ENCODE measurements at places on chromosomes 1 and 21.

DNA sequence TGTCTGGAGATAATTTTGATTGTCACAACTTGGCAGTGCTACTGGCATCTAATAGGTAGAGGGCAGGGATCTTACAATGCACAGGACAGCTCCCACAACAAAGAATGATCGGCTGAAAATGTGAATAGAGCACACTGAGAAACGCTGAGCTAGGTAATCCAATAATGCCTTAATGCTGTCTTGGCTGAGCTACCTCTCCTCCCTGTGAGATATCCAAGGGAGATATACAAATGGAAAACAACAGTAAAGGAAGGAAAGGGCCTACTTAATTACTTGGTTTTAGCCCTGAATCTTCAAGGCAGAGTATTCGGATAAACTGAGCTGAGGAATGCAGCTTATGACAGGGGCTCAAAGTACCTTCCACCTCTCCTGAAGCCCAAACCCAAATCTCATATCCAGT lies 2.9 kb downstream of the DNASE2B start:
- no peak for DNase-seq

- DNase-seq: no peak
Observed at GRCh38 chr1:8679395-8679800, 138.0 kb downstream of the RERE start.

GRCh38 chr21:14583629-14584255 lies 37.6 kb upstream of the SAMSN1 start:
- DNase-seq: no peak

DNA sequence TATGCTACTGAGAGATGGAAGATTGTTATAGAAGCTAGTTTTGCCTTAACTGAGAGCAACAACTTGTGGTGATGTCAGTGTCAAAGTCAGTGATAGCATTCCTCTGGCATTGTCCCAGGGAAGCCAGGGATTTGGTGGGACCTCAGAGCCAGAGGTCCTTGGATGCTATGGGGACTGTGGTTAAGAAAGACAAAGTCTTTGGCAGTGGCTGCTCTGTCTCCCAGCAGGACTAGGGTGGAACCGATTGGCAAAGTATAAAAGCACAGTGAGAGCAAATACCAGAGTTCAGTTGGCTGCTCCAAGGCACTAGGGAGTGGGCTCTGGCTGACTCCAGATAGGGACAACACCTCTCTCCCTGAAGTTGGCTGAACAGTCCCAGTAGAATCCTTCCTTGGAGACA lies 104.8 kb downstream of the GDAP2 start:
- DNase-seq: no peak

- peak; percentile 92 for DNase-seq
Observed at GRCh38 chr21:45427331-45428271, 22.6 kb downstream of the COL18A1 start.

GRCh38 chr1:173269490-173270230 lies 62.5 kb upstream of the TNFSF4 start:
- DNase-seq: peak; percentile 90

GRCh38 chr1:111660204-111661150 lies 40.9 kb downstream of the RAP1A start:
- DNase-seq: no peak

DNA sequence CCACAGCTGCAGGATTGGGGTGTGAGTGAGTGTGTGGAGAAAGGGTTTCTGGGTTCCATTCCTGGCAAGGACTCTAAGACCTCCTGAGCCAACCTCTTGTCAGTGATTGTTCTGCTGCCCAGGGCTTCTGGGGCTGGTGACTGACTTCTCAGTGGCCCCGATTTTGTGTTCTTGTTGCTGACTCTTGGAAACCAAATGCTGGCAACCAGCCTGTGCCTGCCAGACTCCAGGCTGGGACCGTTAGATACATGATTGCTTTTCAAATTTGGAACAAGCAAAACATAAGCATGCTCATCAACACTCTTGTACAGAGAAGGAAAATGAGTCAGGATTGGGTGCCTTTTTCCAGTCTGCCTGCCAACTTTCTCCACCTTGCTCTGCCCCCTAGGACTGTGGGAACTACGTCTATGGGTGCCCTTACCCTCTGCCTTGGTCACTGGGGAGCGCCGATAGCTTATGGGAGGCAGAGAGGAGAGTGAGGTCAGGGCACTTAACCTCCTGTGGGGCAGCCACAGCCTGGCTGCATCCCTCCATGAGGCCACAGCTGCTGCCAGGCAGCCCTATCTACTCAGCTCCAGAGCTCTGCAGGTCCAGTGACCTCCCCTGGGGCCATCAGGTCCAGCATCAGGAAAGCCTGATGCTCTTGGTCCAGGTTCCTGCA lies 39.3 kb upstream of the EPS8L3 start:
- DNase-seq: no peak

- DNase-seq: no peak
Observed at GRCh38 chr1:167357305-167357704, 136.6 kb downstream of the POU2F1 start.

DNA sequence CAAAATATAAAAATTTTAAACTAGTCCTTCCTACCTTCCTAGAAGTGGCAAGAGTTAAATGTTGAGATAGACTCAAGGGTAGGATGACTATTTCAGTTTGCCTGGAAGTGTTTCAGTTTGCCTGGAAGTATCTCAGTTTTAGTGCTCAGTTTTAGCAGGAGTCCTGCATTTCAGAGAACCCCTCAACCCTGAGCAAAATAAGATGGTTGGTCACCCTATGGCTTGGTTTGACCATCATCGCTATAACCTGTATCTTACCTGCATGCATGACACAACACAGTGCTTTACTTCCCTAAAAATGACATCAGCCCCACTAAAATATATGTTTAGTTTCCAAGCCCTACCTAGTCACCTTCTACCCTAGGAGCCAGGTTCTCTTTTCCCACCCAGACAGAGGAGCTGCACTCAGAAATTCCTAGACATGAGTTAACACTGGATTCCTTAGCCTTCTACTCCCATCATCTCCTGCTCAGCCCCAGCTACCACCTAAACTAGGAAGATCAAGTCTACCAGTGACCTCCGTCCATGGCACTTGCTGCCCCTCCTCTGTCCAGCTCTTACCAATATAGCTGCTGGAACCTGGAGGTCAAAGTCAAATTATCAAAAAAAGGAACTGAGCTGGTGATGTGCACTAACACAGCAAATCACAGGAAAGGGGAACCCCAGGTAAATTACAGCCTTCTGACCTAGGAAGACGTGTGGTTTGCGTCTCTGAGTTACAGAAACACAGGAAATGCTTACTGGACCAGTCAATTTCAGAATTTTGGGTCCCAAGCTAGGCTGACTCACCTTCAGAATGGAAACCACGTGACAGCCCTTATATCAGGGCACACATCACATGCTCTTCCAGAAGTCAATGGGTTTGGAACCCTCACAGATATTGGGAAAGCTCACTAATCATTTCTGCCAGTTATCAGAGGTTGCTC lies 2.2 kb upstream of the G0S2 start:
- no peak for DNase-seq

GRCh38 chr21:34078915-34079314 lies 5.5 kb downstream of the MRPS6 start:
- DNase-seq: no peak

GRCh38 chr1:181189691-181190363 lies 101.3 kb downstream of the IER5 start:
- DNase-seq: peak; percentile 36

DNA sequence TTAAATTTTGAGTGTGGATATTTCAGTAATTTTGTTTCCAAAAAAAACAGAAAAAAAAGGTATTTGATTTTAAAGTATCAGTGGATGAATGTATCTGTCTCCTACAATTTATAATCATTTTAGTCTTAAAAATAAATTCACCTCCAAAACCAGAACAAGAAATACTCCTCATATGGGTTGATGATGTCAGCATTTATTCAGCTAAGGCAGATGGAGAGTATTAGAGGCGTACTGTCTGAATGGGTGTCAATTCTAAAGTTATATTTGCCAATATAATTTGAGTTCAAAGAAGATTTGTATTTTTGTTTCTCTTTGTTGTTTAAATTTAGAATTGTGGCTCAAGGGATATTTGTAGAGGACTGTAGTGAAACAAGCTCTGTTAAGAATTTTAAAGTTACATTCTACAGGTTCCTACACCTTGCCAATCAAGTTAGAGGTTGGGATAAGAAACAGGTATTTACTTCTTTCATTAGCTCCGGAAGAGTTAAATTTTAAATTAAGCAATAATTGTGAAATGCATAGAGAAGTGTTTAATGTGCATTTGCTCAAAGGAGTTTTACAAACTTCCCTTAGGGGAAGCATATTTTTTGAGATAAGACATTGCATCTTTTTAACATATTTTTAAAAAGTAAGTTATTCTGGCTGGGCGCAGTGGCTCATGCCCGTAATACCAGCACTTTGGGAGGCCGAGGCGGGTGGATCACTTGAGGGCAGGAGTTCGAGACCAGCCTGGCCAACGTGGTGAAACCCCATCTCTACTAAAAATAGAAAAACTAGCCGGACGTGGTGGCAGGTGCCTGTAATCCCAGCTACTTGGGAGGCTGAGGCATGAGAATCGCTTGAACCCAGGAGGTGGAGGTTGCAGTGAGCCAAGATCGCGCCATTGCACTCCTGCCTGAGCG lies 1.2 kb downstream of the PLA2G4A start:
- no peak for DNase-seq

GRCh38 chr21:33685613-33686197 lies 43.4 kb downstream of the ITSN1 start:
- DNase-seq: peak; percentile 69

GRCh38 chr1:27380224-27380623 lies 2.9 kb downstream of the CD164L2 start:
- no peak for DNase-seq

- peak; percentile 6 for DNase-seq
Observed at GRCh38 chr1:183417772-183418491, at the start of gene NMNAT2. NMNAT2 (minus strand) TSS chr1:183418380; CDS start chr1:183418267, 113 bp downstream.

GRCh38 chr1:151968058-151968457 lies 25.6 kb downstream of the S100A10 start:
- peak; percentile 32 for DNase-seq

DNA sequence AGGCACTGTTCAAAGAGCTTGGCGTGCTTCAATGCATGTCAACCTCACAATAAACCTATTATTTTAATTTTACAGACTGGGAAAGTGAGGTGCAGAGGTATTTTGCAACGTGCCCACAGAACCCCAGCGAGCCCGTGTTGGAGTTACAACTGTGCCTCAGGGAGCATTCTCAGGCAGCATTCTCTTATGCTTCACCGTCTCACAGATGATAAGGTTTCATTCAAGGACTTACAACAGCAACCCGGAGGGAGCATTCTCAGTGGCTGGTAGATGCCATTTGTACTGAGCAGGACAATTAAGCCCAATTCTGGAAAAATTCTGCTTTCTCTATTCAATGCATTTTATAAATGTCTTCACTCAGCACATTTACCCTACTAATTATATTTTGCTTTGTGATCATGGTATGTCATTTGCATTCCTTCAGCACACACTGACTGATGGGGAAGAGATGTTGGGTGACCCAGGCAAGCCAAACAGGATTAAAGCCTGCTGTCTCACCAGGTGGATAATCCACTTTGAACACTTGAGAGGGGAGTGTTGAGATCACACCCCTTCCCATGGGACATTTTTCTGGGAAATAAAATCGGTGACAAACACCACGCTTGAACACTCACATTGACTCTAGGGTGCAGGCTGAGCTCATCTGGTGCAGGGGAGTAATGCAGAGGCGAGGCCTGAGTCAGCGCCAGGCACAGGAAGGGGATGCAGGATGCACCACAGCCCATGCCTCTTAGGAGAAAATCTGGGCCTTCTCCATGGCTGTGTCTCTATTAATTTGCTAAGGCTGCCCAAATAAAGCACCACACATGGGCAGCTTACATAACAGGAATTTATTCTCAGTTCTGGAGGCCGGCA lies 113.9 kb downstream of the CLIC6 start:
- no peak for DNase-seq
